ENCODE measurements at places on chromosomes 6 and 20.

DNA sequence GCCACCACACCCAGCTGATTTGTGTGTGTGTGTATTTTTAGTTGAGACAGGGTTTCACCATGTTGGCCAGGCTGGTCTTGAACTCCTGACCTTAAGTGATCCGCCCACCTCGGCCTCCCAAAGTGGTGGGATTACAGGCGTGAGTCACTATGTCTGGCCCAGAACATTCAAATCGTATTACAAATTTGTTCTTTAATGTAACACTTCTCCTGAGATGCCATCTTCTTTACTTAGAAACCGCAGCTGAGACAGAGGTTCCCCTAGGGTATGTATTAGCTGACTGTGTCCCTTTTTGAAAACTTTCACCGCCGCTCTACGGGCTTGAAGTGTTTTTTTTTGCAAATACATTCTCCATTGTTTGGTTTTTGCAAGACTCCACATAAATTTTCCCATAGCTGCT is 62.6 kb downstream of the TOX2 start:
- no peak for DNase-seq

- DNase-seq: no peak
Observed at GRCh38 chr20:12241065-12241464, 323.4 kb downstream of the BTBD3 start.

- no peak for DNase-seq
Observed at GRCh38 chr6:168885751-168886742, 367.6 kb downstream of the THBS2 start.

GRCh38 chr6:7126754-7127153 is 19.0 kb downstream of the RREB1 start:
- no peak for DNase-seq

GRCh38 chr6:40631744-40632143 is 44.6 kb upstream of the LRFN2 start:
- no peak for DNase-seq

DNA sequence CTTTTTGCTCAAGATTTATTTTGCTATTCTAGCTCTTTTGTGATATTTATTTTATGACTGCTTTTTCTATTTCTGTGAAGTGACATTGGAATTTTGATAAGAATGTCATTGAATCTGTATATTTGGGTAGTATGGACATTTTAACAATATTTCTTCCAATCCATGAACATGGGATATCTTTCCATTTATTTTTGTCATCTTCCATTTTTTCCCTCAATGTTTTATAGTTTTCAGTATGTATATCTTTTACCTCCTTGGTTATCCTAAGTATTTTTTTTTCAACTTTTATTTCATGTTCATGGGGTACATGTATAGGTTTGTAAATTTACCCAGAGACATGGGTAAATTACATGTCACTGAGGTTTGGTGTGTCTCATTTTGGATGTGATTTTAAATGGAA is 74.1 kb upstream of the PREP start:
- no peak for DNase-seq

GRCh38 chr6:84284428-84285049 is 57.1 kb upstream of the CEP162 start:
- no peak for DNase-seq

DNA sequence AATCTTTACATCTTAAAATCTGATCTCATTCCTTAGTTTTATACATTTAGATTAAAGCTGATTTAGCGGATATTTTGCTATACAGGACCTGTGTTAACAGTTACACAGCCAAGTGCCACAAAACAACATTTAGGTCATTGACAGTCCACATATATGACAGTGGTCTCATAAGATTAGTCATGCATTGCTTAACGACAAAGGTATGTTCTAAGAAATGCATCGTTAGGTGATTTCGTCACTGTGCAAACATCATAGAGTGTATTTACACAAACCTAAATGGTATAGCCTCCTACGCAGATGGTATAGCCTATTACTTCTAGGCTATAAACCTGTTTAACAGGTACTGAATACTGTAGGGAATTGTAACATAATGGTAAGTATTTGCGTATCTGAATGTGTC is 21.6 kb downstream of the ADGRG6 start:
- peak; percentile 98 for DNase-seq

GRCh38 chr20:33709398-33709797 is 10.7 kb downstream of the PXMP4 start:
- no peak for DNase-seq

DNA sequence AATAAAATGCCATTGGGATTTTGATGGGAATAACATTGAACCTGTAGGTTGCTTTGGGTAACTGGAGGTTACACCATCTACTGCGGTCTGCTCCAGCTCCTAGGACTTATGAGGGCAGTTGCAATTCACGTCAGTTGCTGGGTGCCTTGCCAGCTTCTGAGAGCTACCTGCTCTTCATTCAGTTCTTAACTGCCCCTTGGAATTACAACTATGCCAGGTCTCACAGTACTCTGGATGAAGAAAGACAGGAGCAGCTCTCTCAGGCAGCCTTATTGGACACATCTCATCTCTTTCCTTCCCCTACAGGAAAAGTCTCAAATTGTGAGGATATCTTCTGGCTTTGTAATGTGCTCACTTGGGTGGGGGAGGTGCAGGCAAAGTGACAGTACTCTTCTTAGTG is 1643.3 kb downstream of the GRIK2 start:
- no peak for DNase-seq

GRCh38 chr6:85419046-85419759 is 30.7 kb upstream of the NT5E start:
- DNase-seq: no peak

DNA sequence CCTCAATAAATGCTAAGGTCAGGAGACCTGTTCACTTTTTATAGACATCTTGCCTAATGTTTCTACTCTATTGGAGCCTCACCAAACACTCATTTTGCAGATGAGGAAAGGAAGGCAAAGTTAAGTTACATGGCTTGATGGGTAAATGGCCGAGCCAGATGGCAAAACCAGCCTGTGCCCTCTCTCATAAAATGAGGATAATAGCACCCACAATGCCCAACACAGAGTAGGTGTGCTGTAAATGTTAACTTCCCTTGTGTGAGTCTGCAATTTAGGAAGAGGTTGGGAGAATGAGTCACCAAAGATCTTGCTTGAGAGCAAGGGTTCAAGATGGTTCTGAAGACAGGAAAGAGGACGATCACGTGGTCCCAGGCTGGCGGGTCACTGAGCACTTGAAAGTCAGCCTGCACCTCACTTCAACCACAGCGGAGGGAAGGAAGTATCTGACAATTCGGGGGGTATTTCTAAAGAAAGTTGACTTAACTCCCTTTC is 3.3 kb downstream of the KCNK5 start:
- DNase-seq: no peak

GRCh38 chr20:1805161-1805581 is 90.0 kb upstream of the SIRPA start:
- no peak for DNase-seq

DNA sequence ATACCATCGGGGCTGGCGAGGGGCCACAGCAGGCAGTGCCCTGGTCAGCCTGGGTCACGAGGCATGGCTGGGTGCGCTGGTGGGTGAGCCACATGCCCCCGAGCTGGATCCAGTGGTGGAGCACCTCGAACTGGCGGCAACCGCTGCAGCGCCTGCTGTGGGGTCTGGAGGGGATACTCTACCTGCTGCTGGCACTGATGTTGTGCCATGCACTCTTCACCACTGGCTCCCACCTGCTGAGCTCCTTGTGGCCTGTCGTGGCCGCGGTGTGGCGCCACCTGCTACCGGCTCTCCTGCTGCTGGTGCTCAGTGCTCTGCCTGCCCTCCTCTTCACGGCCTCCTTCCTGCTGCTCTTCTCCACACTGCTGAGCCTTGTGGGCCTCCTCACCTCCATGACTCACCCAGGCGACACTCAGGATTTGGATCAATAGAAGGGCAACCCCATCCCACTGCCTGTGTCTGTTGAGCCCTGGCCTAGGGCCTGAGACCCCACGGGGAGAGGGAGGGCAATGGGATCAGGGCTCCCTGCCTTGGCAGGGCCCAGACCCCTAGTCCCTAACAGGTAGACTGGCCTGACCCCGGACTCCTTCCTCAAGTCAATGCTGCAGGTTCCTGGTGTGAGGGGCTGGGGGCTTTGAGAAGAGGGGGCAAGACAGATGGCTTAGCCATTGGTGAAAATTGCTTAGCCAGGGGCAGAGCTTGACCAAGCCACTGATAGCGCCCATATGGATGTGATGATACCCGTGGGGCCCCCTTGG is 598 bp downstream of the TMEM239 start:
- DNase-seq: no peak

DNA sequence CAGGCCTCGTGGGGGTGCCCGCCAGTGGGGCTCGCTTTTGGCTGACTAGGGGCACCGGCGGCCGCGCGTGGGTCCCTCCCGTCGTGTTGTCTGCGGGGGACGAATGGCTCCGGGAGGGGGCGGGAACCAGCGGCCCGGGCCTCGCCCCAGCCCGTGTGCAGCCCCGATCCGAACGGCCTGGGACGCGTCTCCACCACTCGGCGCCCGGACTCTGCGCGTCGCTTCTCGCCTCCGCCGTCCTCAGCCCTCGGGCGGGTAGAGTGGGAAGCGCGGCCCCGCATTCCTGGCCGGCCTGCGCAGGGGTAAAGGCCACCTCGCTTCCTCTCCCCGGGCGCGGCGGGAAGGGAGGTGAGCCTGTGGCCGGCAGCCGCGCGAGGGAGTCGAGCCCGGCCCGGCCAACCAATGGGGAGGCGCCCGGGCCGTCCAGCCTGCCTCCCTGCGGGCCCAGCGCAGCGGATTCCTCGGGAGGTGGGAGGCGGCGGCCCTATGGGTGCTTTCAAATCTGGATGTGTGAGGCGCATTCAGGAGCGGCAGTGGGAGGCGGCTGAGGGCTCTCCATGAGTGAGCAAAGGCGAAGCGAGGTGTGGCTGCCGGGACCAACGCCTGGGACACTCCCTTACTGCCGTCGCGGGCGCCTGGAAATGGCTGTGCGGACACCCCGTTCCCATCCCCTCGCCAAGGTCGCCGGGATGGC is 1.1 kb upstream of the ZBTB46 start:
- DNase-seq: no peak

DNA sequence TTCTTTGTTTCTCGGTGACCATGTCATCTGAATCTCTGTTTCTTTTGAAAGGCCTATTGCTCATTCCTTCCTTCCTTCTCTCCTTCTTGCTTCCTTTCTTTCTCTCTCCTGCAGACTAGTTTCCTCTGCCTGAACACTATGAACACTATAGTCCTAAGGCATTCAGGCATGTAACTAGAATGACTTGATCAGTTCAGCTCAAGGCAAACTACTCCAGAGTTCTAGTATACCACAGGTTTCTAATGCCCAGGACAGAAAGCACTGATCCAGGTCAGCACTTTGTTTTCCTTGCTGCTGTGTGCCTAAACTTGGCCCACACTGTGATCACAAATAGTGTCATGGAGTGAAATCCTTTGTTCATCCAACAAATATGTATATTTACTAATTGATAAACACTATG is 324.1 kb upstream of the GJE1 start:
- no peak for DNase-seq

DNA sequence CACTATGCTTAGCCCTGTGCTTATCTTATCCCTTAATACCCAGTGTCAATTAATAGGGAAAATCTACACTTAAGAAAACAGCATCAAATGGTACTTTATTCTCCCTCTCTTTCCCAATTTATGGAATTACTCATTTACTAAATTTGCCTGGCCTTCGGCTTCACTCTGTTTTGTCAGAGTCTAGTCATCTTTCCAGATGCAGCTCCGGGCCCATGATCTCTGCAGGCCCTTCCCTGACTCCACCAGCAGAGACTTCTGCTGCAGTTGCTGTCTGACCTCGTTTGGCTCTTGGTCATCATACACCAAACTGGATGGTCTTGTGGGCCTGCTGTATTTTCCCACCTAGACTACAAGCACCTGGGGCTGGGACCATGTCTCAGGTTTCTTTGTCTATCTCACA is 27.4 kb downstream of the MRS2 start:
- DNase-seq: no peak

DNA sequence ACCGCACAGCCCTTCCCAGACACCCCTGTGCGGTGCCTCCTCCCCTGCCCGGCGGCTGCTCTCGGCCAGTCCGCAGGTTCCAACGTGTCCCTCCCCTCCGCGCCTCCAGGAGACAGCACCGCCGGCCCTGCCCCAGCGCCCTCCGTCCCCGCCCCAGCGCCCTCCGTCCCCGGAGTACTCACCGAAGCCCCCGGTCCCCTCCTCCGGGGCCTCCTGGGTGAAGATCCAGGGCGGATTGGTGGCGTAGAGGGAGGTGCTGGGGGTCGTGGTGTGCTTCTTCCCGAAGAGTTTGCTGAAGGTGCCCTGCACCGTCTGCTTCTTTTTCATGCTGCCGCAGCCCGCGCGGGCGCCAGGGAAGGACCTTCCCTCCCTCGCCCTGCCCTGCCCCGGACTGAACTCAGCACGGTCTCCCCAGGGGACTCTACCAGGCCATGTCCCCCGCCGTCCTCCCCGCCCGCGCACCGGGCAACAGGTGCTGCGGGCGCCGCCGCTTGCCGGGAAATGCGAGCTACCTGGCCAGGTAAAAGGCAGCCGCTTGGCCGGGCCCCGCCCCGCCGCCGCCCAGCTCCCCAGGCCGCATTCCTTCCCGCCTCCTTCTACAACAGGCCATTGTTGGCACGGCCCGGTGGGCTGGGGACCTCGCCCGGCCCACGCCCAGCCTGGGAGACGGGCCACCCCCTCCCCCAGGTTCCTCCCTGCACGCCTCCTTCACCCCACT is at the start of gene C6orf132:
TSS of gene C6orf132 (minus strand) at position 503 of the 718 bp plus-strand sequence. CDS start at position 327, 176 bp downstream.
- no peak for DNase-seq

- DNase-seq: no peak
Observed at GRCh38 chr6:89267918-89268317, 47.2 kb downstream of the GABRR2 start.

GRCh38 chr6:2118136-2118535 is 127.3 kb downstream of the GMDS start:
- DNase-seq: no peak

GRCh38 chr20:44468044-44468782 is 7.5 kb upstream of the TTPAL start:
- no peak for DNase-seq

- DNase-seq: no peak
Observed at GRCh38 chr6:57209030-57209429, 13.1 kb downstream of the RAB23 start.

- no peak for DNase-seq
Observed at GRCh38 chr20:10954137-10954840, 280.5 kb upstream of the JAG1 start.

GRCh38 chr6:56798163-56798562 is 155.5 kb upstream of the DST start:
- peak; percentile 21 for DNase-seq

All from LNCaP clone FGC (cell line).